ENCODE measurements at places on chromosomes 5 and 9.
A peak's percentile ranks its signal among the peaks of the same experiment; 100 is the strongest.

GRCh38 chr5:32909207-32909606 is 198.1 kb downstream of the NPR3 start:
- DNase-seq: no peak

GRCh38 chr9:17528859-17529258 is 50.0 kb upstream of the SH3GL2 start:
- DNase-seq: no peak

GRCh38 chr9:31023847-31024246 is 1360.6 kb upstream of the ACO1 start:
- no peak for DNase-seq

- DNase-seq: peak; percentile 39
These were observed 96.5 kb upstream of the PITX1 start for GRCh38 chr5:135130261-135131215.

- peak; percentile 73 for DNase-seq
These were observed 1.1 kb upstream of the TENT4A start for GRCh38 chr5:6712142-6712576.

GRCh38 chr9:116237456-116237855 is 83.9 kb downstream of the PAPPA start:
- no peak for DNase-seq

GRCh38 chr5:124194282-124194681 is 552.2 kb downstream of the ZNF608 start:
- DNase-seq: no peak

DNA sequence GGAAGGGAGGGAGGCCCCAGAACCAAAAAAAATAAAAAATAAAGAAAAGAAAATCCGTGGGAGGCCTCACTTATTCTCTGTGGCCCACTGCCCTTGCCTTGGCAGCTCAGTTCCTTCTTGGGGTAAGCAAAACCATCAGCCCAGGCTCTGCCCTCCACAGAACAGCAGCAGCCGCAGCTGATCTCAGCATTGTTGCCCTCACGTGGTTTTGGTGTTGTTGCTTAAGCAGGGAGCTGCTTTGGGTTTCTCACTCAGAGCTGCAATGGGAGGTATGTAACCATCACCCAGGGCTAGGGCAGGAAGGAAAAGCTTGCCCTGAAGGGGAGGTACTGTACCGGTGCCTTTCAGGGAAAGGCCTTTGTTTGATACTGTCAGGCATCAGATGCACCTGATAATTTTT is 374.7 kb upstream of the WWC1 start:
- no peak for DNase-seq

DNA sequence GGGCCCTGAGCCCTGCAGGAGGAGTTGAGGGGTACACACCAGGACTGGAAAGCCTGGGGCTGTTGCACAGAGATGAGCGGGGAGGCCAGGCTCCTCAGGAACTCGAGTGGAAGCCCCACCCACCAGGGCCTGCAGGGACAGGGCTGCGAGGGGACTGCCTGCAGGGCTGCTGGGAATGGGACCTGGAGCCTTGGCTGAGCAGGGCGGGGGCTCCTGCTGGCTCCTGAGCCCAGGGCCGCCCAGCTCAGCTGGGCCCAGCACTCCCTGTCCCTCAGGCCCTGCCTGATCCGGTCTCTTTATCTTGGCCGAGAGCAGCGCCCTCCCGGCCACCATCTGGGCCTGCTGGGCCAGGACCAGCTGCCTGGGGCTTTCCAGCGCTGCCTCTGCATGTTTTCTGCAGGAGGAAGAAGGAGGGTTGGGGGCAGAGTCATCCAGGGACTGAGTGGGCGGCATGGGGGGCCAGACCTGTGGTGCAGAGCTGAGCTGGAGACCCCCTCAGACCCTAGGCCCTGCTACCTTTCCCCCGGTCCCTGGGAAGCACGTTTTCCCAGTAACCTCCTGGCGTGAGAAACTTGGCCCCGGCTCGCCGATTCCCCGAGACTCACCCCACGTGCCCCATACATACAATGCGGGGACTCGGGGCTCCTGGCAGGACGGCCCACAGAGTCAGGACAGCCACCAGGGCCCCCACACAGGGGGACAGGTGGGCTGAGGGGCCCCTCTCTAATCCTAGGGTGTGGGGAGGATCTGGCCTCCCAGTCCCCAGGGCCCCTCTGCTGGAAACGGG is 9.4 kb downstream of the LCN12 start:
- DNase-seq: no peak

DNA sequence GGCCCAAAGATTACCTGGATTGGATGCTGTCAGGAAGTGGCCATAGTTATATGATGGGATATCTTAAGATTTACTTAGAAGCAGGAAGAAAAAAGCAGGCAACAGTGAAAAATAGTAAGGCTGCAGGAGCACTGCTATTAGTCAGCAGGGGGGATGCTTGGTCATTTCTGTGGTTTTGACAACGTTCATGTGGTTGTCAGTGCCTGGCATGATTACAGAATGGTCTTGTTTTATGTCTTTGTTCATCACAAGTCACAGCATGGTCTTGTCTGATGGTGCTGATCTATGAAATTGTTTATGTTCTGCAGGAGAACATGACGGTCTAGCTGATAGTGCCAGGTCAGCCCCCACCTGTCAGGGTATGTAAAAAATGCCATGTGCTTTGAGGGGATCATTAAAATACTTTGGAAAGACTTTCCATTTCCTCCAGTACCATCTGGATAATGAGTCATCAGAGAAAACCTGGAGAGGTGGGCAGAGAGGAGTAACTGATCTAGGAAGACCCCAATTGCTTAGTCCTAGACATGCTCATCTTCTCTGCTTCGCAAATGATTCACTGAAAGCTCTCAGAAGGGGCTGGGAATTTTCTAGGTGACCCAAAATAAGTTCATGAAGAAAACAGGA is 48.5 kb downstream of the PLGRKT start:
- DNase-seq: no peak

- no peak for DNase-seq
These were observed 59.6 kb upstream of the ADAMTS19 start for GRCh38 chr5:129400395-129400983.

- DNase-seq: no peak
These were observed 68.2 kb upstream of the STC2 start for GRCh38 chr5:173396311-173396993.

- DNase-seq: no peak
These were observed 68.0 kb downstream of the UNC13B start for GRCh38 chr9:35229779-35230143.

DNA sequence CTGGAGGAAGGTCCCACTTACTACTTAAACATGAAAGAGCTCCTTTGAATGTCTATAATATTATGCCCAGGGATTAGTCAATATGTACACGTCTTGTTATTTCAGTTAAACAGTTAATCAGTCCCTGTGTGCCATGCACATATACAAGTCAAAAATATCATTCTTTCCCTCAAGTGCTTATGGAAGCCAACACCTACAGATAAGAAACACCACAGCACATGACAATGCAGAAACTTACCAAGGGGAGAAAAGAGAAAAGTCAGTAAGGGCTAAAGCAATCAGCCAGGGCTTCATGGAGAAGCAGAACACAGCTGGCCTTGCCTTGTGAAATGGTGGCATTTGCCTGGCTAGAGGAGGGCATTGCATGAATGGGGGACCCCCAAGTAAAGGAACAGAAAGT is 88.3 kb downstream of the SNCAIP start:
- DNase-seq: no peak

GRCh38 chr9:120324996-120325642 is 254.8 kb downstream of the CDK5RAP2 start:
- no peak for DNase-seq

DNA sequence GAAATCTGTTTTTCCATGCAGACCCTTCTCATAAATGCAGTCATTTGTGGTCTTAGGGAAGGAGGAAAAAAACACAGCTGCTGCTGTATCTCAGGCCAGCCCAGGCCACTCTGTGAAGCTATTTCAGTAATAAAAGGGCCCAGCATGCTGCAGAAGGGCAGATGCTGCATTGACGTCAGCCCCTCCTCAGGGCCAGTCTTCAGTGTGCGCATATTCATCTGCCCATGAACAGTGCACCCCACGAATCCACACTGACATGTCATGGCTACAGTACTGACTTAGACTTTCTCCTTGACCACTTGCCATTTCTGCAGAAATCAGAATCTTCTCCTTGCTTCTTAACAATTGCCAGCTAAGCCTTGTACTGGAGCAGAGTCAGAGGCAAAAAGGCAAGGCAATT is 304.7 kb downstream of the GABRG2 start:
- DNase-seq: no peak

- DNase-seq: no peak
These were observed 240.2 kb downstream of the PBX3 start for GRCh38 chr9:125987420-125987819.

- no peak for DNase-seq
These were observed 4.8 kb downstream of the RECK start for GRCh38 chr9:36041506-36041905.

DNA sequence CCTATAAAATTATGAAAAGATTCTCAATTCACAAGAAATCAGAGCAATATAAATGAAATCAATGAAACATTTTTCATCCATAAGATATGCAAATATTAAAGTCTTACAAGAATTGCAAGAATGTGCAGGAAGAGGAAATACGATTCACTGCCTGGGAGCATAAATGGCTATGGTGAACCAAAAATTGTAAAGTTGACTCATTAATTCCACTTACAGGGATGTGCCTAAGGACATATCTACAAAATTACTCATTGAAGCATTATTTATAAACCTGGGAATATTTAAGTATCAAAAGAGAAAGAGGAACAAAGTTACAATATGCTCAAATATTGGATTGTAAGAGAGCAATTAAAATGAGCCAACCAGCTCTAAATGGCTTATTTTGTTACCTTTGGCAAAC is 6.9 kb upstream of the NIPSNAP3A start:
- DNase-seq: no peak

DNA sequence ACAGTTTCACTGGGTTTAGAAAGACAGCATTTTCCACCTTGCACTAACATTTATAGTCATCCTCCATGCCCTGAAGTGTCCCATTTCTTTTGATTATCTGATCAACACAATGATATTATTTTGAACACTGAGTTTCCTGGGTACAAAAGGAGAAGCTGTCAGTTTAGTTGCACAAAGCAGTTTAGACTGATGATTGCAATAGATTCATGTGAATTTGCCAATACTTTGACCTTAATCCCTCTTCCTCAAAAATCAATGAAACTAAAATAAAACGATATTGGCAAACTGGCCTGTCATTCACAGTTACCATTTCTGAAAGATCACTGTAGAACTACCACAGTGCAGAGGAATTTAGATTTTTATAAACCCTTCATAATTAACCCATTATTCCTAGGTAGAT is 34.2 kb upstream of the RASGRF2 start:
- no peak for DNase-seq

DNA sequence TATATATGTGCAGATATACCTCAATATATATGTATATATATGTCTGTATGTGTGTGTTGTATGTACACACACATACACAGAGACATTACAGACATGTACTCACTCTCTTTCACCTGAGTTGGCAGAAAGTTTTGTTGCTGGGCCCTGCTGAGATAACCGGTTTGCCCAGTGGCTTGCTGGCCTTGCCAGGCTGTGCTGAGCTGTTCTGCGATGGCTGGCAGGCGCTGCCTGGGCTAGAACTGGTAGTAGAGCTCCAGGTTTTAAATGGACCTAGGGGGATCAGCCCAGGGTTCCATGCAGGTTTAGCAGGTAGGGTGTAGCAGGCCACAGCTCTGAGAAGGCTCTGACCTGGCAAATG is 394.3 kb downstream of the GADD45G start:
- DNase-seq: peak; percentile 72

- no peak for DNase-seq
These were observed 9.1 kb downstream of the GFPT2 start for GRCh38 chr5:180343831-180344695.

GRCh38 chr9:32627394-32627954 is 8.0 kb downstream of the TAF1L start:
- DNase-seq: no peak

DNA sequence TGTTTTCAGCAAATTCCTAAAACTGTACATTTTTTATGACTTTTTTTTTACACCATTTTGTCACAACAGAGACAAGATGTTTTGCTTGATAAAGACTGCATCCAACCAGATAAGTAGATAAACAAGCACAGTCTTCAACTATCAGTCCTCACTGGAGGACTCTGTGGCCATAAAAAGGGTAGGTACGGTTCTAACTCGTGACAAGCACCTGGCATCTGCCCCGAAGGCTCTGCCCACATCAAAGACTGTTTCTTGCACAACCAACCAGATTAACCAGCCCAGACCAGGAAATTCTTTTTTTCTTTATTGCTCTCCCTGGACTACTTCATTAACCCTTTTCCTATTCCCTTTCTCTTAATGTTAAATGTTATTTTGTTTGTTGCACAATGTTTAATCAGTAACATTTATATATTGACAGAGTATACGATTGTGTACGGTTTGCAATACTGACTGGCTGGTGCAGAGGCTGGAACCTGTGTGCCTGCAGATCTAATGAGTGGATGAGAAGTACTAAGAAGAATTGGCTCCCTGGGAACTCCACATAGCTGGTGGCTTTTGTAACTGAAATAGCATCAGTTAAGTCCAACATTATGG is 74.1 kb downstream of the SERINC5 start:
- peak; percentile 95 for DNase-seq

DNA sequence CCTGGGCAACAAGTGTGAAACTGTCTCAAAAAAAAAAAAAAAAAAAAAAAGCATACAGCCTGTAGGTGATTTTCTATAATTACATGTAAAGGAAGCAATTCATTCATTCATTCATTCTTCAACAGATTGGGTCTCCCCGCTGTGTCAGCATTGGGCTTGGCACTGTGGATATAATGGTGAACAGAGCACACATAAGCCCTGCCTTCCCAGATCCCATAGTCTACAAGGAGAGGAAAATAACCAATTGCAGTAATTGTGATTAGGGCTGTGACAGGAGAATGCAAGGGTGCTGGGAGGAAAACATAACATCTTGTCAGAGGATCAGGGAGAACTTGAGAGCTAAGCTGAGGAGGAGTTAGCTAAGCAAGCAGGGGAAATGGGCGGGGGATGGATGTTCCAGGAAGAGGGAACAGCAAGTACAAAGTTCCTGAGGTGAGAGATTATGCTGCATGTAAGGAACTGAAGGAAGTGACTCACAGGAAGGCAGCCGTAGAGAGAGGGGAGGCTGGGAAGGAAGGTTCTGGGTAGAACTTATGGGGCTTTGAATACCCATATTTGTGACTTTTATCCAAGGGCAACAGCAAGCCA is 24.0 kb upstream of the KLF9 start:
- peak; percentile 48 for DNase-seq

- no peak for DNase-seq
These were observed 121.5 kb downstream of the RMI1 start for GRCh38 chr9:84101964-84102632.

- DNase-seq: no peak
These were observed 264.6 kb upstream of the CLINT1 start for GRCh38 chr5:158123595-158123994.
